ENCODE measurements at places on chromosomes 16 and 17.

- no peak for DNase-seq
These were observed 209.3 kb downstream of the HS3ST3B1 start for GRCh38 chr17:14510136-14510535.

- DNase-seq = no peak
These were observed 39.5 kb upstream of the SDK2 start for GRCh38 chr17:73683771-73684170.

DNA sequence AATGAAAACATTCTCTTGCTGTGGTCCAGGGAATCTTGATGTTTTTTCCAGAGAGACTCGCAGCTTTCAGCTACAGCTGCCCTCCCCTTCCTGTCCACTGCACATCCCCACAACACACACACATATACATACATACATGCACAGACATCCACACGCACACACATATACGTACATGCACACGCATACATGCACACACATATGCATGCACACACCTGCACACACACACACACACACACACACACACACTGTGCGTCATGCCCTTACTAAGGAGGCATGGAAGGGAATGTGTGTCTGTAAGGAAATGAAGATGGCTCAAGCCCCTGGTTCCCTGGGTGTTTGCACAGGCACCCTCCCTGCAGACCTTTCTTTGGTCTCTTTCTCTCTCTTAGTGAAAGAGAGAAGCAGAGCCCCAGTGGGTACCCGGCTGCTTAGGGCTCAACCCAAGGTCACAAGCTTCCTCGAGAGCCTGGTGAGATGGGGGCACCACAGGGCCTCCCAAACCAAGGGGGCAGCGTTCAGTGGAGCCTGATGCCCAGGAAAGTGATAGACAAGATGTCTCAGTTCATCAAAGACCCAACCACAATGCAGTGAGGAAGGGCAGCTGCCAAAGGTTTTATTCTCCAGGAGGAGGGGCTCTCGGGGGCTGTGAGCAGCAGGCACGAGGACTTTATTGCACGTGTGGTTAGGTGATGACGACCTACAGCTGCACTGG lies 33.3 kb downstream of the TNFRSF13B start:
- DNase-seq = no peak

DNA sequence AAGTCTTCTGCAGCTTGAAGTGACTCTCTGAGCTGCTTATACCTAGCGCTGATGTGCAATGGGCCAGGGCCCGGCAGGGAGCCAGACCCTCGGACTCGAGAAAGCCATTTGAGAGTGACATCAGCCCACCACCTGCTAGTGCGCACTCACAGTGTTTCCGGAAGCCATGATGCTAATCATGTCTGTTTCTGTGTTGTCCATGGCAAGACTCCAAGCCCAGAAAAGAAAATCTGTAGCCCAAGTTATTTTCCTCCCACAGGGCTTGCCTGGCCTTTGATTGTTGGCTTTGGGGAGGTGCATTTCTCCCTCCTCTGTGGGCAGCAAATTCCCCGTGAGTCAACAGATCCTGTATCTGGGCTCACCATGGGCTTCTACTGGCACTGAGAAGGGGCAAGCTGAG lies 1.8 kb upstream of the CDRT4 start:
- no peak for DNase-seq

- DNase-seq = no peak
These were observed 9.9 kb downstream of the GINS2 start for GRCh38 chr16:85678821-85679220.

GRCh38 chr17:72192800-72193192 lies 72.0 kb downstream of the SOX9 start:
- DNase-seq = no peak

Data from OCI-M1 (cell line).